ENCODE measurements at places on chromosomes 3 and 15.

DNA sequence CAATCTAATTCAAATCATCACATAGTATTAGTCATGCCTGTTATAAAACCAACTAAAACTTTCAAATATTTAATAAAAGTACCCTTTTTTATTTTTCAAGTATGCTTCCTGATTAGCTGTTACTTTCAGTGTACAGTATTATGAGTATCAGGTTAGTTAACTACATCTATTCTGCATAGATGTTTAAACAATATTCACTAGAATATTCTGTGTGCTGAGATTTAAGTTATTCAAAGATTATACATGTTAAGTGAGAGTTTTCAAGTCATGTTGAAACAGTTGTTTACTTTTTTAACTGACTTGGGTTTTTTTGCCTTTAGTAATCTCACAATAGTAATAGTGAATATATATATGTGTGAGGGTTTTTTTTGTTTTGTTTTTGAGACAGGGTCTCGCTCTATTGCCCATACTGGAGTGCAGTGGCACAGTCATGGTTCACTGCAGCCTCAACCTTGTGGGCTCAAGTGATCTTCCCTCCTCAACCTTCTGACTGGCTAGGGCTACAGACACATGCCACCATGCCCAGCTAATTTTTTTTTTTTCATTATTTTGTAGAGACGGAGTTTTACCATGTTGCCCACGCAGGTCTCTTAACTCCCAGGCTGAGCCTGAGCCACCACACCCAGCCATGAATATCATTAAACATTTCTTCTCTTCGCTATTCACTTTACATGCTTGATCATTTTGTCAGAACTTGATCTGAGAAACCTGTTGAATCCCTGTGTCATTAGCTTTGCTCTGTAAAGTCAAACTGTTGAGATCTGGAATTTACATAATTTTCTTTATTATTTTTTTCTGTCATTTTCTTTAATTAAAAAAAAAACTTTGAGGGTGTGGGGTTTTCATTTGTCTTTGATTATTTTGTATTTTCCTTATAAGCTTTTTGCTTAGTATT, 286.2 kb upstream of the UBE2E1 start:
- DNase-seq, result no peak

DNA sequence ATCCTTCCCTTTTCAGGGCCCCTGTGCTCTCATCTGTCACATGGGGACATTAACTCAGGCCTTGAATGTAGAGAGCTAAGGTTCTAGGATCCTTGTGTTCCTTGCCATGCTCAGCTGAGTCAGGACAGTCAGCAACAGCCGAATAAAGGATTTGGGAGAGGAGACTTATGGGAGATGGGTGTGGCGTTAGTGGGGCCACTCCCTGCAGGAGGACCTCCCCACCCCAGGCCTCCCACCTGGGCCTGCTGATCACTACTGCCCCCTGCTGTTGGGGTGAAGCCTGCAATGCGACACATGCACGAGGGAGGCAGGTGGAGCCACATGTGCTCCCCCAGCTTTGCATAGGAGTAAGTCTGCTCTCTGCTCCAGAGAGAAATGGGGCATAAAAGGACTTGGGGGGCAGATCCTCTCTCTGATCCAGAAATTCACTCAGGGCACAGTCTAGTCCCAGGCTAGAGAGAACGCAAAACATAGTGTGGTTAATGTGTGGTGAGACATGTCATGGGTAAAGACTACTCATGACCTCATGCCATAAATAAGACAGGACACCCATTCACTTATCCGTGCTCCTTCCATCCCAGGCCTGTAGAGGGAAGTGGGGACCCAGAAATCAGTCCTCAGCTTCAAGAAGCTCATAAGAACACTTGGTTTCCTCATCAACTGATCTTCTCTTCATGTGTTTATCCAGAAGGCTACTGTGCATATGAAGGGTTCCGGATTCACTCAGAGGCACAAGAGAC, 19.4 kb downstream of the RBP1 start:
- DNase-seq, result no peak

- no peak for DNase-seq
These were observed 8.0 kb downstream of the TBC1D2B start for GRCh38 chr15:78069462-78070029.

DNA sequence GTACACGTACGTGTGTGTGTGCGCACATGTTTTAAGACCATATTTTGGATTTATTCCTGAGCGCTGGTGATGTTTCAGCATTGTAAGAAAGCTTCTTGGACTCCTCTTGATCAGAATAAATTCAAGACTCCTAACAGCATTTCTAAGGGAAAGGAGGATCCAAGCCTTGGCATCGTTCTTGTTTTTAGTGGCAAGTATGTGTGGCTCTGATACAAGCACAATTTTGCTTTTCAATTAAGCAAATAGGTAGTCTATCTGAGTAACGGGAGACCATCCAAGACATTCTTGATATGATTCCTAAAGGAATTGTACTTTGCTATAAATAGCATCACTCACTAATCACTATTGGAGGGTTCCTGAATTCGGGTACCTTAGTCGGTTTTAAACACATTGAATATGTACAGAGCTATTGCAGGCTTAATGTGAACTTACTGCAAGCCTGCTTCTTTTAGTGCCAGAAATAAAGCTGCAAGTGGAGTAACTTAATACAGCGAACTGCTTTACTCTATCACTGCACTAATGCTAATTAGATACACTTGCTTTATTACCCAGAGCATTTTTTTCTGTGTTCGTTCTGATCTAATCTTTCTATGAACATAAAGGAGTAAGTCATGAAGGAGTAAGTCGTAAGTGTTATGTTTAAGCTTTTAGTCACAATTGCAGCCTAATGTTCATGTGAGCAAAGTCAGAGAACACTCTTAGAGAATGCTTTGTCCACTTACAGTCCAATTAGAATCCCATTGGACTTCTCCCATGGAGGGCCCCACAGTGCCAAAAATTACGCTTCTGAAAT, 186.3 kb downstream of the MCTP2 start:
- no peak for DNase-seq

DNA sequence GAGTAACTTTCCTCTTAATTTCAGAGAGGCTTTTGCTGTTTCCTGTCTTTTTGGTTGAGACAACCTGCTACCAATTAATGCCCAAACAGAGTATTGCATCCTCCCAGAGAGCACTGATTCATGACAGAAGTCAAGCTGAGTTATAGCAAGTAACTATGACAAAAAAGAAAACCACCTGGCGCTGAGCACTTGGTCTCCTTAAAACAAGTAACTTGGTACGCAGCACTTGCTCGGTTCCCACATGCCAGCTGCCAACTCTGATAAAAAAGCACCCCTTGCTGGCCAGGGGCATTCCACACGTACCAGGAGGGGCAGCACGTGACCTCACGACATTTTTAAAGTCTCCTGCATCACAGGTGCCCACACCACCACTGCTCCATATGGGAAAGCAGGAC, 13.5 kb upstream of the MYO5C start:
- no peak for DNase-seq

- no peak for DNase-seq
These were observed 18.1 kb downstream of the RNF111 start for GRCh38 chr15:59005579-59005978.

- no peak for DNase-seq
These were observed 29.6 kb upstream of the EPHB1 start for GRCh38 chr3:134765468-134765867.

DNA sequence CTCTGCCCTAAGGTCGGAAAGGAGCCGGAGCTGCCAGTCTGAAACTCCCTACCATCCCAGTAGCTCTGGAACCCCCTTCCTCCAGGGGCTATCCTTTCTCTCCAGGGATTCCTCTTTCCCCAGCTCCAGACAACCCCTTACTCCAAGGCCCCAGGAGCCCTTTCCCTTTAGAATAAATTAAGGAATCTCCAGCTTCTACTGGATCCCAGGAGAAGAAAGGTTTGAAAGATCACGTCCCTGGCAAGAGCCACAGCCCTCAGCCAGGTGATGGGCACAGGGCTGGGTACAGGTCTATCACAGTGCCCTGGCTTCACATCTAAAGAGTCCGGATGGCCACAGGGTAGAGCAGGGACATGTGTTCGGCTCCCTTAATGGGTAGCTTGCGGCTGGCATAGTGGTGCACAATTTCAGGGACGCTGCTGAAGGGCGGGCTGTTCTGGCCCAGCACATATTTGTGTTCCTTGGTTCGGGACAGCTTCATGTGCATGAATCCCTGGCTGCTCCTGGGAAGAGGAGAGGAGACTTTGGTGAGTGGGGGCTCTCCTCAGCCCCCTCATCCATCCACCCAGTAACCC, 20.0 kb downstream of the SHF start:
- DNase-seq, result no peak

- DNase-seq, result no peak
These were observed 37.6 kb upstream of the SLC22A13 start for GRCh38 chr3:38227989-38228388.

GRCh38 chr3:54951405-54951804, 23.5 kb upstream of the LRTM1 start:
- DNase-seq, result no peak

Measured in stimulated activated CD8-positive, alpha-beta memory T cell treated with anti-CD3 and anti-CD28 coated beads, Interleukin-4, amount 100 ng/mL, for 4 hours (primary cell).